NCI-H1092 (cell line): ENCODE measurements at places on chromosomes 5 and 9.

GRCh38 chr5:132353486-132353995, 16.0 kb upstream of the SLC22A5 start:
- DNase-seq, result no peak

DNA sequence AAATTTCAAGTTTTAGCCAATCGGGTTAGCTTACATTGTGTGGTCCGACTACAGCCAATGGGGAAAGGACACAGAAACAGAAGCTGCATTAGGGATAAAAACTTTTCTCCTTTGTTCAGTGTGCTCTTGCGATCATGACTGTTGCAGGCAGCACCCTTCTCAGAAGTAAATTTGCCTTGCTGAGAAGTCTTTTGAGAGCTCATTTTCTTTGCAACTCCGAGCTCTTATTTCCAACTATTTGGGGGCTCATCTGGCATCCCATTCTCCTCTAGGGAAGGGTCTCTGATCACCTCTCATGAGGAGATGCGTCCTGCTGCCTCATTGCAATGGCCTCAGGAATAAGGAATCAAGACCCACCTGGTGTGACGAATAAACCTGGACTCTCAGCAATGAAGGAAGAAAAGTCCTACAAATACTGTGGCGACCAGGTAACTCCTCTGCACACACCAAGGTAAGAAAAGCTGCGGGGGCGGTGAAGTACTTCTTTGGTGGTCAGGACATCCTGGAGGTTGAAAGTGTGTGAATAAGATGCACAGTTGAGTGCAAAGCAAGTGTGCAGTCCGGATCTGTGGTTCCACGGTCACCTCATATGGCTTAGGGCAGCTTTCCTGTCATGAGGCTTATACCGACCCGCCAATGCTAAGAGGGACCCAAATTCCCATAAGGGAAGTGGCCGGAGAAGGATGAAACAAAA, 20.4 kb downstream of the CNOT8 start:
- no peak for DNase-seq

DNA sequence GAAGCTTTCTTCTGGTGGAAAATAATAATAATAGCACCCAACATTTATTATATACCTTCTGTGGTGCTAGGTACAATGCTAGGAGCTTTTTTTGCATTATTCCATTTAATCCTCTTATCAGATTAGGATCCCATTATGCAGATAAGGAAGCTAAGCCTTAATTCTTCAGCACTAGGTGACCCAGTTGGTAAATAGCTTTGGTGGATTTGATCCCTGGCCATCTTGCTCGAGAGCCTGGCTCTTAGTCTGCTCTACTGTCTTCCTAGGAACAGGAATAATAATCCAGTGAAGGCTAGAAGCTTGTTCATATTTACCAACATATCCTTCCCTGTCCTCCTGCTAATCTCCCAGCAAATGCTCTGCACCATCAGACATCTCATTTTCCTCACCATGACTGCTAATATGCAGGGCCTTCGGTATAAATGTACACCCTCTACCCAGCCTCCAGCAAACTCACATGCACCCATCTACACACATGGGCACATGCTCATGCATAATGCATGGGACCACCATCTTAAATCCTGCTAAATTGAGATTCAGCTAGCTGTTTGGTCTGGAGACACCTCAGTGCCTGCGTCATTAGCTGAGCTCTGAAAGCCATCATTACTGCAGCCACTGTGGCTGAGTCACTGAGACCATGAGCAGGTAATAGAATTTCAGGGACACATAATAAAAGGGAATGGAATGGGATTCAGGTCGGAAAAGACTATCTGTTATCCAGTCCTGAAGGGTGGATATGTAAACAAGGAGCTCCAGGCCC, 87.5 kb downstream of the TRIM32 start:
- DNase-seq, result no peak

DNA sequence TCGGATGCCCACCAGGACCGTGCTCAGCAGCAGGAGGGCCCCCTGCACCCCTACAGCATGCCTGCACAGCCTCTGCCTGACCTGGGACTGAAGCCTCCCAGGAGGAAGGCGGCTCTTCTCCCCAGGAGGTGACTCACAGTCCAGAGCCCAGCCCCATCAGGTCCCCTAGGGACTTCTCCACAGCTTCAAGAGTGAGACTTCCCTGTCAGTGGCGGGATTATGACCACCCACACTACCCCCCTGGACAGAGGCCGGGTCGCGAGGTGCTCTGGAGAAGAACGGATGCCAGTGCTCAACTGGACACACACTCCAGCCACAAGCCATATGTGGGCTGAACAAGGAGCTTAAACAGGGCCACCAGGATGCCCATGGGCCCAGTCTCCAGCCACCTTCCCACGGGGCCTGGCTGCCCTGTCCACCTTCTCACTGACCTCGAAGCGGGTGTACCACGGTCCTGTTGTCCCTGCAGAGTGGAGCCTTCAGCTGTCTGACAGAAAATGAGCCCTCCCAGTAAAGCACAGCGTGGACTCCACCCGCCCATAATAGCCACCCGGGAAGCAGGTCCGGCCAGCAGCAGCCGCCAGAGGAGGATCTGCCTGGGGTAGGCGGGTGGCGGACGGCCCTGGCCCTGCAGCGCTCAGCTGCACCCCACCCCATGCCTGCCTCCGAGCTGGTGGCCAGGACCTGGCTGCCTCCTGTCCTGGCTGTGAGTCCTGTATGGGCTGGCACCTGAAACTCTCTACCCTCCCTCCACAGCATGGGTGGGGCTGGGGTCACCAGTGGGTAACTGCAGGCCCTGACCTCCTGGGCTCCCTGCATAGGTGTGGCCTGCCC, 54.7 kb downstream of the SEMA4D start:
- no peak for DNase-seq

GRCh38 chr5:134275822-134276221, 49.9 kb upstream of the PPP2CA start:
- no peak for DNase-seq

DNA sequence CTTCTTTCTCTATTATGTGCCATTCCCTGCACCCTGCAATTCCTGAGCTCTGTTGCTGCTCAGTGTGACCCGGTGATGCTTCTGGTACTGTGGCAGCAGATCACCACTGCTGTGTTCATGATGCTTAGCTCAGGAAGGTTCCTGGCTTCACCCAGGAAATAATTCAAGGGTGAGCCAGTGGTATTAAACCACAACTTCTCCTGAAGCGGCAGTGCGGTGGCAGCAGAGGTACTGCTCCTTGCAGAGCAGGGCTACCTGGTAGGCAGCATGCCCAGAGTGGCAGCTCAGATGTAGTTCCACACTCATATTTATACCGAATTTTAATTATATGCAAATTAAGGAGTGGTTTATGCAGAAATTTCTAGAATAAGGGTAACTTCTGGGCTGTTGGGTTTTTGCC, 213.8 kb upstream of the ZNF608 start:
- no peak for DNase-seq

GRCh38 chr5:133846478-133847226, 121.8 kb downstream of the C5orf15 start:
- no peak for DNase-seq

DNA sequence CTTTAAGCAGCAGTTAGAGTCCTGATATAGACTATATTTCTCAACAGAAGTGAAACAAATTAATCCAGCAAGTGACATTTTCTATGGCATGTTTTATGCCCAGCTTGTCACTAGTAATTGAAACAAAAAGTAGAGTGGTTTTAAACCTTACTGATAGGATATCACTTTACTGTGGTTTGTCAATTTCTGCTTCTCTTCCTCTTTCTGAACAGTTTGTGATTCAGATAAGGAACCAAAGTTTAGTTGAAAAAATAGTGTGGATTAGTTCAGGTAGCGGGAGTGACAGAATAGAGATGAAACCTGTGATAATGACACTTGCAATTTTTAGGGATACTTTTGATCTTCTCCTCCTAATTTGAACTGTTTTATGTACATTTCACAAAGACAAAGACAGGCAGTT, 485.7 kb upstream of the EDIL3 start:
- no peak for DNase-seq

GRCh38 chr5:39714036-39714698, 289.4 kb upstream of the DAB2 start:
- DNase-seq, result no peak

GRCh38 chr5:160272264-160272663, 40.1 kb downstream of the CCNJL start:
- no peak for DNase-seq

GRCh38 chr5:91357012-91357634, 26.0 kb downstream of the ARRDC3 start:
- no peak for DNase-seq
